GM23248 (cell line): ENCODE measurements at places on chromosomes 13 and 19.

GRCh38 chr19:36876993-36877938, 26.6 kb downstream of the ZNF345 start:
- no peak for DNase-seq

DNA sequence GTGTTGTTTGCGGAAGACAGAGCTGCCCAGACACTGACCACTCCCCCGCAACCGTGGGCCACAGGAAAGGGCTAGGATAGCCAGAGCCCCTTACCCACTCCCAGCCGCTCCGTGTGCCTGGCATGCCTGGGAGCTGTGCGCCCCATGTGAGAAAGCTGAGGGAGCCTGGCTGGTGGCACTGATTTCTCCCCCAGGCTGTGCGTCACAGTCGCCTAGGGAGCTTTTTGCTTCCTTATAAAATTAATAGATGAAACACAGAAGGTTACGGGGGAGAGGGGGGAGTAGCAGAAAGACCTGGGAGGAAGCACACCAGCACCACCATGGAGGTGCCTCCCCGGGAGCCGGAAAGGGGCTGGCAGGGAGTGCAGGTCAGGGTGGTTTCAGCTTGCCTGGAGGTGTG, 24.7 kb downstream of the DPF1 start:
- DNase-seq, result no peak

GRCh38 chr19:374183-374885, 29.7 kb upstream of the MIER2 start:
- no peak for DNase-seq

- peak; percentile 26 for DNase-seq
Measured at GRCh38 chr19:22545751-22546150, 88.4 kb upstream of the ZNF492 start.

- peak; percentile 30 for DNase-seq
Measured at GRCh38 chr19:50252111-50252886, 48.9 kb downstream of the MYH14 start.

DNA sequence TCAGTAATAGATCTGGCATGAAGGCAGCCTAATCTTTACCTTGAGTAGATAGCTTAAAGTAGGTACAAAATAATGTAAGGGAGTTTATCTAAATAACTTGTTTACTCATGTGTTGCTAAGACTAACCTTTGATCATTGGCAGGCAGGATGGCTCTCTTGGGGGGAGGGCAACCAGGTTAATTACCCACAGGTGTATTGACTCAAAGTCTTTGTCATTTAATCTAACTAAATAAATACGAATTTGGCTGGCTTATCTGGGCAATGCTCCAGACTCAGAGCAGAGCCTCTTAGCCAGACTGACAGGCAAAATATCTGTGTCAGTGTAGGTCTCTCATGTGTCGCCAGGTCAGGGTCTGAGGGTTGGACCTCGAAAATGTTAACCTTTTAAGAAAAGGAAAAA, 283.4 kb upstream of the KLHL1 start:
- no peak for DNase-seq

- DNase-seq, result no peak
Measured at GRCh38 chr13:105984646-105985045, 550.8 kb downstream of the EFNB2 start.

- DNase-seq, result peak; percentile 91
Measured at GRCh38 chr13:75489502-75490263, 7.7 kb upstream of the TBC1D4 start.

DNA sequence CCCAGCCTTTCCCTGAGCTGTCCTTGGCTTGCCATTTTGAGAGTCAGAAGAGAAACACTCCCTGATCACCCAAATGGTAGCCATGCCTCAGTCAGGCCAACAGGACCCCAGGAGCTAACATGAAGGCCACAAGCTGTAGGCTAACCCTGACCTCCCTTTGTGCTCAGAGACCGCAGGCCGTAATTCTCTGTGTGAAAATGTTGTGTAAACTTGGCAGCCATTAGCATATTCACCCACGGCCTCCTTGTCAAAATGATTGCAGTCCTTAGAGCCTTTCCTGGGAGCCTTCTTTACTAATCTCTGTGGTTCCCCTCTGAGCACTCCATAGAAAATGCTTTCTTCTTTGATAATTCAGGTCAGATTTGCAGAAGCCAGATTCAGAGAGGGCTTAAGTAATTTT, 418.9 kb downstream of the COG6 start:
- no peak for DNase-seq

- DNase-seq, result peak; percentile 92
Measured at GRCh38 chr13:47499358-47500150, 501.5 kb downstream of the SUCLA2 start.

DNA sequence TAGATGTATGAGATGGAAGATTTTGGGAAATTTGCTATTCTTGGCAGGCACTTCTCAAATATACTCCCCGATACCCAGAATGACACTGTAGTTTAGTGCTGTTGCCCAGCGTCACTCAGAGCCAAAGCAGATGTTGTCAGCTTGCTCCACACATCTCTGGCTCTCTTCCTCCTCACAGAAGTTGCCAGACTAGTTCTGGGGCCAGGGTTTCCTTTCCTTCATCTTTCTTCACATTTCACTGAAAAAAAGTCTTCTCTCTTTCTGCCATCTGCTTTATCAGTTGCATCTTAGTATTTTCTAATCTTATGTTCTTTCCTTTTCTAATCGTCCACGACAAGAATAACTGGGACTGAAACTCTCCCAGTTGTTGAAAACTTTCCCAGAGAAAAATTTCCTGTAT, 251.4 kb downstream of the RGCC start:
- peak; percentile 18 for DNase-seq

DNA sequence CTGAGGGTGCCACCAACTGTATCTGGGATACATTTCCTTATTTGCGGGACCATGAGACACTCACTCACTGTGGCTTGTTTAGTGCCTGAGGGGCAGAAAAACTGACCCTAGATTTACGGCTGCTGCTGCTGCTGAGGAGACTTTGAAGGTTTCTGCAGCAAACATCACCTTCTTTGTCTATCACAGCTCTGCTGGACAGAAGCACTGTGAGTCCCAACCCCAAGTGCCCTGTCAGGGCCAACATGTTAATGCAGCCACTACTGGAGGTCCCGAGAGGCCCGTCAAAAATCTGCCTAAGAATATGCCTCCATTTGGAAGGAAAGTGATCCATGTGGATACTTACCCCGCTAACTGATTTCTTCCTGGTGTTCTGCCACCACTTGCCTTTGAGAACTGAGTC, 37.3 kb upstream of the UBL3 start:
- no peak for DNase-seq

DNA sequence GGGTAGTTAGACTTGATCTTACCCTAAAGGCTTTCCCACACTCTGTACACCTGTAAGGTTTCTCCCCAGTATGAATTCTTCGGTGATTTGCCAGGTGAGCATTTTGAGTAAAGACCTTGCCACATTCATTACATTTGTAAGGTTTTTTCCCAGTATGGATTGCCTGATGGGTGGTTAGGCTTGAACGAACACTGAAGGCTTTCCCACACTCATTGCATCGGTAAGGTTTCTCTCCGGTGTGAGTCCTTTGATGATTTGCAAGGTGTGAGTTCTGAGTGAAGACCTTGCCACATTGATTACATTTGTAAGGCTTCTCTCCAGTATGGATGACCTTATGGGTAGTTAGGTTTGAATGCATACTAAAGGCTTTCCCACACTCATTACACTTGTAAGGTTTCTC, 23.7 kb downstream of the ERVV-2 start:
- DNase-seq, result no peak

- DNase-seq, result no peak
Measured at GRCh38 chr13:90307136-90307535, 1040.4 kb upstream of the MIR17HG start.

GRCh38 chr19:45632468-45633196, 6.6 kb downstream of the EML2 start:
- peak; percentile 95 for DNase-seq

DNA sequence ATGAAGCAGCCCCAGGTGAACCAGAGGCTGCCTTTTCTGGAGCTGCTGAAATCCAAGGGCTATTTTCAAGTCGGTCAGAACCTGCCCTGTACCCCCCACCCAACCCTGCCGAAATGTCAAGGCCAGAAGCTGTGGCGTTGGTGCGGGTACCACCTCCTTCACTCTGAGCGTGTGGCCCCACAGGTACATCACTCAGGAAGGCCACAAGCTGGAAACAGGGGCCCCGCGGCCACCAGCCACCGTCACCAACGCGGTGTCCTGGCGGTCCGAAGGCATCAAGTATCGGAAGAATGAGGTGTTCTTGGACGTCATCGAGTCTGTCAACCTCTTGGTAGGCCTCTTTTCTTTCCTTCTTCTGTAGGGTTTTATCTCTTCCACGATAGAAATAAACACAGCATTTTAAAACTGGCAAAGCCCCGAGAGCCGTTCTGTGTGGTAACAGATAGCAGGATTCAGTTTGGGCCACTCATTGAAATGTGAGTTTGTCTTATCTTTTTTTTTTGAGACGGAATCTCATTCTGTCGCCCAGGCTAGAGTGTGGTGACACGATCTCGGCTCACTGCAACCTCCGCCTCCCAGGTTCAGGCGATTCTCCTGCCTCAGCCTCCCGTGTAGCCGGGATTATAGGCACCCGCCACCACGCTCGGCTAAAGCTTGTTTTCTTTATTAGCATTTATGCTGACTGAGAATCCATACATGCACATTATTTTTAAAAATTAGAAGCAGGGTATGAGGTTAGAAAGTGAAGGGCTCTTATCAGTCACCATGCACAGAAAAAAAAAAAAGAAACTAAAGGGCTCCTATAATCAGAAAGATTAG, 11.3 kb downstream of the AP1M1 start:
- no peak for DNase-seq

- DNase-seq, result peak; percentile 67
Measured at GRCh38 chr19:45125975-45126493, 33.1 kb downstream of the PPP1R37 start.

DNA sequence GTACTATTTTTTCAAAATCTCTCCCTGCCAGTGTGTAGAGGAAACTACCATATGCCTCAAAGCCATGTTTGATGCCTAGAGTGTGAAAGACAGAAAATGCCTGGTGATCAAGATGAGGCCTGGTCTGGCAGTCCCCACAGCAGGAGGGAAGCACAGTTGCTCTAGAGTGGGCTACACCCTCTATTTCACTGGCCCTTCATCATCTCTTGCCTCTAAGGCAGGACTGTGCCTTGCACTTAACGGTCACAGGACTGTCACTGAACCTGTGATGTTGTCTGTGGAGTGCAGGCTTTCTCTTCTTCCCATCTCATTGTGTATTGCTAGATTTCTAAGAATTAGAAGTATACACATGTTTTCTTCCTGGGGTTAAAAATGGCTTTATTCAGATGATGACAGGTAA, 16.3 kb downstream of the POLR1D start:
- no peak for DNase-seq

- no peak for DNase-seq
Measured at GRCh38 chr13:59547950-59548349, 615.8 kb downstream of the DIAPH3 start.

DNA sequence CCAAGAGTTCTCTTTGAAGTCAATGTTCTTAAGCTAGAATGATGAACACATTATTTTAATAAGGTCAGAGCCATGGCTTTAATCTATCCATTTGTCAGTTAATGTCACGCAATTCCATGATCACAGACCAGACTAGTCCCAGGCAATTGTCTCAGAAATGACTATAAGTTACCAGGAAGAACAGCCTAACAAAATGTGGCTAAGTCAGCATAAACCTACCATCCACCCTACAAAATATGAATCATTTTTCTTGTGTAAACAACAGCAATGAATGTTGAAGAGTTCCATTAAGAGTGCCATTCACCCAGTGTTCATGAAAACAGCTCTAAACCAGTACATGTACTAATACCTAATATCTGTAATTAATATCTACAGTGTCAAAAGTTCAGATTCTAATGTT, 127.5 kb downstream of the KCTD12 start:
- no peak for DNase-seq

GRCh38 chr19:1839658-1840540, 8.4 kb downstream of the REXO1 start:
- DNase-seq, result no peak

GRCh38 chr13:33963895-33964294, 145.9 kb downstream of the RFC3 start:
- no peak for DNase-seq

DNA sequence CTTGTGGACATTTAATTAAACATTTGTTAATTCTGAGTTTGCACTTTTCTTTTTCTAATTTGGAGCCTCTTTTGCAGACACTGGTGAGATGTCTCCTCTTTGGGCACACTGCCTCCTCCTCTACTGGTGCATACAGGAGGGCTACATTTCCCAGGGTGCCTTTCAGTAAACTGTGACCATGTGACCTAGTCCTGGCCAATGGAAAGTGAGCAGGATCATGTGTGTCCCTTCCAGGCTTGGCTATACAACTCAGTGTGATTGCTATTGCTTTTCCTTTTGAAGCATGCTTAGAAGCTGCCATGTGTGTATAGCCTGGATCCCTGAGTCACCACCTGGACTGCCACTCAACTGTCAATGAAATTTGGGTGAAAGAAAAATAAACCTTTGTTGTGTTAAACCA, 4.5 kb downstream of the IZUMO2 start:
- DNase-seq, result no peak

DNA sequence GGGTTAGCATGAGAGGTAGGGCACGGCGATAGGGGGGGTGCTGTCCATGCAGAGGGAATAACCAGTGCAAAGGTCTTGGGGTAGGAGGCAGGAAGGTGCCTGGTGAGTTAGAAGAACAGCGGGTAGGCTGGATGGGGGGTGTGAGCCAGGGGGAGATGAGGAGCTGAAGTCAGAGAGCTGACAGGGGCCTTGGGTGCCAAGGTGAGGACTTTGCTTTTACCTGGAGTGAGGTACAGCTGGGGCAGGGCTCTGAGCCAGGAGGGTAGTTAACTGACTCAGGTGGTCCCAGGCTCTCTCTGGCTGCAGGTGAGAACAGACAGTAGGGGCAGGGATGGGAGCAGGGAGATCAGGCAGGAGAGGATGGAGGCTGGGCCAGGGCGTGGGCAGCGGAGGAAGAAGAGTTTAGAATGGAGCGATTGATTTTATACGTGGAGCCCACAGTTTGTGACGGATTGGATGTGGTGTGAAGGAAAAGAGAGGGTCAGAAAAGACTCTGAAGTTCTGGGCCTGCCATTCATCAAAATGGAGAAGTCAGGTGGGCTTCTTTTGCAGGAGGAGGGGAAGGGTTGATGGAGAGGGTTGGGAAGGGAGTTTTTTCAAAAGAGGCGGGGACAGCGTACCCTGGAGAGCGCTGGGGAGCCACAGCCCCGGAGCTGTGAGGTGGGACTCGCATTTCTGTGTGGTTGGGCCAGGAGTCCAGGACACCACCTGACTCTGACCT, 1.2 kb upstream of the GRAMD1A start:
- DNase-seq, result no peak

- no peak for DNase-seq
Measured at GRCh38 chr19:10374931-10375330, 5.4 kb downstream of the TYK2 start.

DNA sequence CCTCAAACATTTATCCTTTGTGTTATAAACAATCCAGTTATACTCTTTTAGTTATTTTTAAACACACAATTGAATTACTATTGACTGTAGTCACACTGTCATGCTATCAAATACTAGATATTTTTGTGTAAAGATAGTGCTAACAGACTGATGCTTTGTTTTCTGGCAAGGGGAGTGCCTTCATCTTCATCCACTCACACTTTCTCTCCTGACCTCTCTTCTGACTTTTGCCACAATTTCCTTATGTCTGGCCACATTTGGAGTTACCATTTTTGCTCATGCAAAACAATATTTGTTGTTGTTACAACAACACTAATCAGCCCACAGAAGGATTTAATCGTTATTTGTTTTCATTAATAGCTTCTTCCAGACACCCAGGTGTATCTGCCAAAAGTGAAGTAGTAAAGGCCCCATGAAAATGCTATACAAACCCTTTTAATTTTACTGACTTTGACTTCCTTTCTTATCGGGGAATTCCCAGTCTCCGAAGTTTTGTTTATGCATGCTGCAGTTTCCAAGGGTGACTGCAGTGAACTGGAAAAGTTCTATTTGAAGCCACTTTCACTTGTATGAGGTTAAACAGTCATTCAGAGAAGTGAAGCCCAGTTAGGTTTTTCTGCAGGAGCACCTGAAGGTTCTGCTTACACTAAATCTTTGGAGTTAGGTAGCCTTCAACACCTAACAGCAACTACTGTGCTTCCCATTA, 66.1 kb upstream of the FRY start:
- peak; percentile 60 for DNase-seq
